Left ventricle myocardium superior (tissue), 1 donor: ENCODE measurements at places on chromosomes 2 and 18. TPM values are rescaled to one million over a fixed set of nuclear protein-coding genes. Genes with fewer than 3 reads are reported as not detected.

CCDC141 gene
- total RNA-seq, result 139 TPM

FBXO15 gene
- not detected for total RNA-seq

FZD7 gene
- total RNA-seq, result 24.6 TPM

GALNT13 gene
- total RNA-seq, result 0.15 TPM

- no peak for DNase-seq
Measured at GRCh38 chr2:232981356-232981755, 31.7 kb downstream of the NGEF start.

DNA sequence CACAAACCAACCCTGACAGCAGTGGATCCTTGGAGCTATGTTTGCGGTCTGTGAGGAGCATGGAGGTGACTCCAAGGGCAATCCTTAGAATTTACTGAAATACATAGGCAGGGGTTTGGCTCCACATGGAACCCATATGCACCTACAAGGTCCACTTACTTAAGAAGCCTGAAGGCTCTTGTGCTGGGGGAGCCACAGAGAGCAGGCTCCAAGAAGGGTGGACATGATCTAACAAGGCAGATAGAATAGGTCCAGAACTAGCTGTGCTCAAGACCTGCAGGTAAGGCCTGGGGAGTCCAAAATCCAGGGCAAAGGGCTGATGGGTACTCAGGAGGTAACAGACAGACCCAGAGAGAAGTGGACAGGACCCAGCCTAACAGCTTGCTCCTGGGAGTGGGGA lies 1.2 kb upstream of the CDK5R2 start:
- DNase-seq, result no peak

- no peak for DNase-seq
Measured at GRCh38 chr2:230942920-230943896, 18.2 kb upstream of the GPR55 start.

DNA sequence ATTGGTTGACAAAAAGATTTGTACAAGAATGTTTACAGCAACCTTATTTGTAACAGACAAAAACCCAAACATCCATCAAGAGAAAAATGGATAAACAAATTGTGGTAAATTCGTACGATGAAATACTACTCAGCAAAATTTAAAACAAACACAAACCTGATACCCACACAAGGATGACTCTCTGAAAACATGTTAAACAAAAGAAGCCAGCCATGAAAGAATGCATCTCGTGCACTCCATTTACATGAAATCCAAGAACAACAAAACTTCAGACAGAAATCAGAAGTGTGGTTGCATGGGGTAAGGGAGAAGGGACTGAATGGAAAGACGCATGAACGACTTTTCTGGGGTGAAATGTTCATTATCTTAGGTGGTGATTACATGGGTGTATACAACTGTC lies 93.4 kb downstream of the SLC25A12 start:
- no peak for DNase-seq

DNA sequence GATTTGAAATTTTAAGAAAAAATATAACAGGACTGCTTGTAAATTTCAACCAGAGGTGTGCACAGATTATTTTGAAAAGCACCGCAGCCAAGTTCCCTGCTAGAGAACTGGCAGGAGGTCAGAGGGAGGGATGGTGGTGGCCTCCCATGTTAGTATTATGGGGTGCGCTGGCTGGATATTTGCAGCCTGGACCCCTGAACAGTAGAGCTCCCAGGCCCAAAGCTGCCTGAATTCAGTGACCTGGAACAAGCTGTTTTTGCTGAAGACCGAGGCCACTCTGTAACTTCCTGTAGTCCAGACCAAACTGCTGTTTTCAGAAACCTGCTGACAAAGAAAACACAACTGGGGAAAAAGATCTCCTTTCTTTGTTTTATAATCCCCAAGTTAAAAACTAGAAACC lies 314.3 kb downstream of the TNS1 start:
- no peak for DNase-seq

DNA sequence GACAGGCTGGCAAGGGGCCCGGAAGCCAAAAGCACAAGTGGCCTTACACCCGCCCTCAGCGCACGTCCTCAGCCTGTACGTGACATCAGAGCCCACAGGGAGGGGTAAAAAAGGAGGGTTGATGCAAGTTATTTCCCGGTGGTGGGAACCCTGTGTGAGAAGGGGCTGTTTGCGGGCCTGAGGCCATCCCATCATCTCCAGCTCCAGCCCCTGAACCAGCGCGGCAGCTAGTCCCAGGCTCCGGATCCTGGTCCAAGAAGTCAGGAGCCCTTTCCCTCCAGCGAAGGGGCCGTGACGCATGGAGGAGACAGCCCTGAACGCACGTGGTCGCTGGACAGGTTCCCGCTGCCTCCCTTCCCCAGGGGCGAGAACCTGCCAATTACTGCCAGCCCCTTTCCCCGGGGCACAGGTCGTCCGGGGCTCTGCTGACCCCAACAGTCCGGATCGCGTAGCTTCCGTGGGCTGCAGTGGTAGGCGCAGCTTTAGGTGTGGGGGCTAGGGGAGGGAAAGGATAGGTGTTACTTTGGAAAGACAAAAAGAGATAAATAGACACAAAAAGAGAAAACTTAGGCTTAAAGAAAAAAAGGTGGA lies 1.3 kb upstream of the LRP2 start:
- DNase-seq, result peak; percentile 37
